Cerebellar nuclear complex (tissue), 1 donor: ENCODE measurements at places on chromosomes 2 and 18.

DNA sequence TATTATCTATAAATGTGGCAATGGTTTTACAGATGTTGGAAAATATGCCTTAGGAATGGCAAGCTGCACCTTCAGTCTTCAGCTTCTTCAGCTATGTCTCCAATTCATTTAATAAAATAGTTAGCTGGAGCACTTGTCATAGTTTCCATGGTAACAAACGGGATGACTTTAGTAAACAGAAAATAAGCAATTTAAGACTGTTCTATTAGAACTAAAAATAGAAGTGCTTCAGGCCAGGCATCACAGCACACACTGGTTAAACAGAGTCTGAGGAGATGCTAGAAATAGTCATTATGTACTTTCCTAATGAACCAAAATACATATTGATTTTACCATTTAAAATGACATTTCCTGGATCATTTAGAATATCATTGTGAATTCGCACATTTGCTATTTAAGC is 195.0 kb downstream of the GCA start:
- no peak for DNase-seq

DNA sequence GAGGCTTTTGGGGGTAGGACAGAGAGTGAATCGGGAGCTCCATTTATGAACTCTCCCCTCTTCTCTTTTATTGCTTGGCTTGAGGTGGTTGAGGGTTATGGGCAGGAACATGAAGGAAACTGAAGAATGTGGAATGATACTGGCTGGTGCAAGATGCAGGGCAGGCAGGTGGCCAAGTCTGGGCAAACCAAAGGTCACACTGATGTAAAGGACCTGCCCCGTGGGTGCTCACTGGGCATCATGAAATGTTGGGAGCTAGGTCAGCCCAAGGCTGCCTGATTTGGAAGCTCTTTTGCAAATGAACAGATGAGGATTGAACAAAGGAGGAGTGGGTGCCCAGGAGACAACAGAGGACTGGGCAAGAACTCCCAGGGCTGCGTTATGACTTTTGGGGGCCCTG is 328.9 kb downstream of the CLIP4 start:
- no peak for DNase-seq

- DNase-seq, result no peak
Observed at GRCh38 chr2:28586867-28587266, 91.0 kb downstream of the PLB1 start.

DNA sequence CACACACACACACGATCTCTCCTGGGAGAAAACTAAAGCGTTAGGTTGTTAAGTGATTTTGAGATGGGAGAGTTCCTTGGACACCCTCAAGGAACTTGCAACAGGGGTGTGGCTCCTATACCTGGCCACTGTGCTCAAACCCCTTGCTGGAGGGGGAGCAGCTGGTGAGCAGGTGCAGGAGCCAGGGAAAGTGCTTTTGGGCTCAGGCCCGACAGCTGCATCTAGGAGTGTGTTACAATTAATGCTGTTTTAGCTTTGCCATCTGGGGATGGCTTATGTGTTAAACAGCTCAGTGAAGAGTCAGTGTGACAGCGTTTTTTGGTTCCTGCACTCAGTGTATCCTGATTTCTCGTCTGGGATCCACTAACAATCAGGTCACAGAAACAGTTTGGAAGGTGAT is 510.8 kb downstream of the TRIB2 start:
- DNase-seq, result no peak

GRCh38 chr18:54671291-54671881 is 80.3 kb downstream of the DYNAP start:
- DNase-seq, result no peak

GRCh38 chr2:142592171-142592570 is 285.3 kb upstream of the KYNU start:
- DNase-seq, result no peak

DNA sequence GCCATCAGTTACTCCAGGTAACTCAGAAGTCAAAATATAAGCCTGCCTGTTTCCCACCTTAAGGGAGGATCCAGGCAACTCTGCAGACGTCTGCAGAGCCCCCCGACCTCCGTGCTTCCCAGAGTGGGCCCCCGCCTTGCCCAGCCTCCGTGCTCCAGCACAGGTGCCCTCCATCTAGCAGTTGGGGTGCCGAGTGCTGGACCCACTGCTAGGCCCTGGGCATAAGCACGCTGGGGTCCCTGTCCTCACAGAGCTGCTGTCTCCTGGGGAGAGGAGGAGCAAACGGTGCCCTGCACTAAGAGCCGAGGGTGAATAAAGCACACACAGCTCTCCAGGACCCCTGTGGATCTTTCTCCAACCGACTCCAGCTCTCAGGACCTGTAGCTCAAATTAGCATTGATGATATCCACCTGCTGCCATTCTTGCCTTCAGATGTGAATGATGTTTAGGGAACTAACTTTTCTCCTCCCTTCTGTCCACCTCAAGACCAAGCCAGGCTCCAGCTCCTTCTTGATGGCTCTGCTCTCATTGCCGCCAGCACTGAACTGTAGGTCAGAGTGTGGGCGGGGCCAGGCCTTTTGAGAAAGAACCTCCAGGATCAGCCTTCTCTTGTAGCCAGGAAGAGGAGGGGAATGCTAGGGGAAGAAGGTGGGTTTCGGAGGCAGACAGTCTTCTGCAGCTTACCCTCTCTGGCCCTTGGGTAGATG is 121.2 kb downstream of the SMAD7 start:
- DNase-seq, result no peak

DNA sequence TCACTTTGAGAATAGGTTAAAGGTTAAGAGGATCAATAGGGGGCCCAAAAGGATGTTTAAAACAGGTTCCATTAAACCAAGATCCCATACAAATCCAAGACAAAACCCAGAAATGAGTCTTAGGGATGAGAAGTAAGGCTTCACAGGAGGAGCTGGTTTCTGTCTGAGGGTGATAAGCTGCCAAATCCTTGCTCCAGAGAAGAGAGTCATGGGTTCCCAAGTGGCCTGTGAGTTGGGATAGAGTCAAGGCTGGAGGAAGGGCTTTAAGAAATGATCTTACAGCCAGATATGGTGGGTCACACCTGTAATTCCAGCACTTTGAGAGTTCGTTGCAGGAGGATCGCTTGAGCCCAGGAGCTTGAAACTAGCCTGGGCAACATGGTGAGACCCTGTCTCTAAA is 40.2 kb upstream of the LCLAT1 start:
- no peak for DNase-seq

- DNase-seq, result no peak
Observed at GRCh38 chr2:112698834-112699515, 21.8 kb upstream of the NT5DC4 start.

GRCh38 chr2:174120346-174120745 is 128.0 kb downstream of the OLA1 start:
- no peak for DNase-seq

DNA sequence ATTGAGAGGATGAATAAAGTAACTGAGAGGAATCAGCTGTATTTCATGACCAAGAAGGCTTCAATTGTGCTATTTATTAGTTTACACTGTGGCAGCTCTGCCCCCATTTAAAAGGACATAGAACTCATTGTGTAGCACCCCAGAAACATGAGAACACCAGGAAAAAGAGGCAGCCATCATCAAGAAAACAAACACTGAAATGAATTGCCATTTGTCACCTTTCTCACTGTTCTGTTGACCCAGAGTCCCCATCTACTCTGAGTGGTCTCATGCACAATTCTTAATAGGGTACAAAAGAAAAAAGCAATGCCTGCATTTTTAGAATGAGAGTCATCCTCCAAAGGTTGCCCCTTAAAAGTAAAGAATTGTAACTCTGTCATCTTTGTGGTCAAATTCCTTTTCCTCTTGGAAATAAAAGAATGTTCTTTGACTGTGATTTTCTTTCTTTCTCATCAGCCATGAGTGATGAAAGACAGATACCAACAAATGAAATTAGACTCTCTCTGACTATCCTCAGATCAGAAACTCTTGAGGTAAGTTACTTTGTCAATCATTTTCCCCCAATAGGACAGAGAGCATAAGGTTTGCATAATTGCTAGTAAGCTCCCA is 1941.9 kb upstream of the PIK3C3 start:
- DNase-seq, result no peak

DNA sequence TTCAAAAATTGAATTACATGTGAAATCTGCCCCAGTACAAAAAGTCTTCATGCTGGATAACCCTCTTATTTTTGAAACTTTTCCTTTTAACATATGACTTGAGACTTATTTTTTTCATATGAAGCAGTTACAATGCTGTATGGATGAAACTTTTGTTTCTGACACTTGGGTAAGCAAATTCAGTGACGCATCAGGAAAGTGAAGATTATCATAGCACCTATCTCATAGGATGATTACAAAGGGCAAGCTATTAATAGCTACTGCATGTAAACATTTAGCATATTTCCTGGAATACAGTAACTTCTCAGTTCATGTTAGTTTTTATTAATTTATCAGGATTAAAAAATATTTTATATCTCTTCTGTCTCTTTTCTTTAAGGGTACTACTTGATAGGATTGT is 1109.2 kb downstream of the LRP1B start:
- DNase-seq, result no peak

DNA sequence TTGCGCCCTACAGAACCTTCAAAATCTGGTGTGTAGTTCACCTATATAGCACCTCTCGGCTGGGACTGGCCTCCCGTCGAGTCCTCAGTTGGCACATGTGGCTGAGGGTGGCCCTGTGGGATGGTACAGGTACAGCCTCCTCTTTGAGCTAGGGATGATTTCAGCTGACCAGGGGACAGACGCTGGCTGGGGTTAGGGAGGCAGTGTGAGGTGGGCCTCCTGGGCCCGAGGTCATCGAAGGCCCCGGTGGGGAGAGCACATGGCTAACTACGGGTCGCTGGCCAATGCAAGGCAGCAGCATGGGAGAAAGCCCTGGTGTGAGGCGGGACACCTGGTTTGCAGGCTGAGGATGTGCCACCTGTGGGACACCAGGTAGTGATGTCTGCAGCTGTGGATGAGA is 304.8 kb downstream of the GBX2 start:
- no peak for DNase-seq

DNA sequence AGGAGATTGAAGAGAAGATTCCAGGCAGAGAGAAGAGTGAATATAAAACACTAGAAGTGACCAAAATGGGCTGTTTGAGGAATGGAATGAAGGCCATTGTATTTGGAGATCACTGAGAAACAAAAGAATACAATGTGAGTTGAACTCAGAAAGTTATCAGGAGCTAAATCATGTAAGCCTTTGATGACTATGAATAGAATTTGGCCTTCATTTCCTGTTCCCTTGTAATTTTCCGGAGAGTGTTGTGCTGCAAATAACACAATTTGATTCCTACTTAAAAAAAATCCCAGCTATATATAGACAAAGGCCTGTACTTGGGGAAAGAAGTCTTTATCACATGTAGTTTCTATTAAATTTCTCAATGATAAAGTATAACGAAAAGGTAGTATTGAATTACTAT is 33.7 kb upstream of the KYNU start:
- no peak for DNase-seq

- no peak for DNase-seq
Observed at GRCh38 chr2:69791045-69791444, 38.4 kb upstream of the GMCL1 start.

DNA sequence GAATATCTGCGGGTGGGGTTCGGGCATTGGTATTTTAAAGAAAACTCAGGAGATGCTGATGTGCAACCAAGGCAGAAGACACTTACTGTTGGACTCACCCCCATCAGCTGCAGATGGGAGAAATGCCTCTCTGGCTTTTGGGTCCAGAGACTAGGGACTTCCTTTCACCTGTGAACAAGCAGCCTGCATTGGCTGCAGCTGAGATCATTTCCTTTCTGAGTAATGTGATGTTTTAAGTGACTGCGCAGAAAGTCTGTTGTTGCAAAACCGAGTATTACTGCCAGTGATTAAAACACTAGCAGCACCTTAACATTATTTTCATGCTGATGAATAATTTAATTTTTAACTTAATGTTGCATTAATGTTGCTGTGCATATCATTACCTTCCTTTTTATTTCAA is 143.0 kb downstream of the TSN start:
- DNase-seq, result no peak

- DNase-seq, result no peak
Observed at GRCh38 chr18:68121826-68122225, 593.1 kb downstream of the TMX3 start.

DNA sequence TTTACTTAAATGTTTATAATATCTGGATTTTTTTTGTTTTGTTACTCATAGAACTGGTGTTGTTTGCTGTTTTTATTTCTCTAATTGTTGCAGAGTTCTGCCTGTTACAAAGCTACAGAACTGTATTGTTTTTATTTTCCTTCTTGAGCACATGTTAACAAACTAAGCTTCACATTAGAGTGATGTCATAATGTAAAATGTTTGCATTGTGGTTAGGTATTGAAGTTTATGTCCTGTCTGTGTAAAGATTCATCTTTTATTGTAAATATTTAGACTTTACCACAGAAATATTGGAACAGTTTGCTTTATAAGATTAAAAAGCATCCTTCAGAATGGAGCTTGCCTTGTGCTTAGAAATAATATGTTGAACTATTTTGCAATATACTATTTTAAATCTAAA is 67.7 kb downstream of the CLIP4 start:
- no peak for DNase-seq

GRCh38 chr2:171139860-171140259 is 20.8 kb downstream of the TLK1 start:
- no peak for DNase-seq

DNA sequence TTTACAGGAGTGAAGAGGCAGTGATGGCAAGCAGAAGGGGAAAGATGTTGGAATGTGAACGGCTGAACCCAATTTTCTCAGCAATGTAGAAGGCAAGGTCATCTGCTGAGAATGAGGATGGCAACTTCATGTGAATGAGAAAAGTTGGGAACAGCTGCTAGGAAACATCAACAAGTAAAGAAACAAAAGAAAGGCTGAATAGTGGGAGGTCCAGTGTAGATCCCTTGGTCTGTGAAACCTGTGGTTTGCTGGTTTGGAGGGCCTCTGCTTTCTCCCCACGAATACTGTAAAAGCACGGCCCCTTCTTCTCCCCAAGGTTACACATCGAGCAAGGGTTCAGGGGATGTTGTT is 27.4 kb downstream of the MARCHF4 start:
- no peak for DNase-seq

- no peak for DNase-seq
Observed at GRCh38 chr18:77099485-77100370, 32.9 kb downstream of the MBP start.

- DNase-seq, result peak; percentile 20
Observed at GRCh38 chr18:58140387-58141325, 96.6 kb downstream of the NEDD4L start.

DNA sequence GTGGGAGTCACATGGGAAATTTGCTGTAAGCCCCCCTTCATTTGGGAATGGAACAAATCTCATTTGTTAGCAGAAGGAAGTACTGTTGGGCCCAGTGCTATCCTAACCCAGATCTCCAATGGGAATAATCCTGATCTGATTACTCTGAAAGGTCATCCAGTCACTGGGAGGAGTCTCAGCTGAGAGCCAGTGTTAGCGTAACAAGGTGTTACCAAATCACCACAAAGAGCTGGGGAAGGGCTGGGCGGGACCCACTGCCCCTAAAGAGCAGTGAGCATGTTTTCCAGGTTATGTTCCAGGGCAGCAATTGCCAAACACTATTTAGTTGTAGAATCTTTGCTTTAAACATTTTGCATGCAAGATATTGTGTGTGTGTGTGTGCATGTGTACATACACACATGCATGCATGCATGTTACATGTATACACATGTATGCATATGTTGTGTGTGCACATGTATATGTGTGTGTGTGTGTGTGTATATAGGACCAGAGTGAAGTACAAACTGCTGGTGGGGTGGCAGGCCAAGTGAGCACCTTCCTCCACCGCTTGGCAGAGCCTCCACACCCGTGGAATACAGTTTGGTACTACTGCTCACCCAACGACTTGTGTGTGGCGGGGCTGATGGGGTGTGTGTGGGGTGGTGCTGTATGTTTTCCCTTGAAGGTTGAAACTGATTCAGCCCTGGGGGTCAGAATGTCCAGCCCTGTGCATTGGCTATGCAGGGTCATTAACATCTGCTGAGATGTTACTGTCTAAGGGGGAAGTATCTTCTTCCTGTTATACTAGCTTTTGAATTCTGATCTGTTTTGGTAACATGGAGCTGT is 15.2 kb downstream of the INPP5D start:
- DNase-seq, result no peak
